GM23338 (cell line): ENCODE measurements at places on chromosomes 2 and 18. TPM values are rescaled to one million over a fixed set of nuclear protein-coding genes. Genes with fewer than 3 reads are reported as not detected.

GRCh38 chr2:236568068-236568921 is 1.3 kb upstream of the ACKR3 start:
- peak; percentile 51 for DNase-seq
- H3K36me3 ChIP-seq = no peaks in the 10 kb centered on the region
- peak overlapping the region; percentile 69 for H3K4me3 ChIP-seq
- peaks cover 43% of the 10 kb centered on the region for H3K4me1 ChIP-seq

DNA sequence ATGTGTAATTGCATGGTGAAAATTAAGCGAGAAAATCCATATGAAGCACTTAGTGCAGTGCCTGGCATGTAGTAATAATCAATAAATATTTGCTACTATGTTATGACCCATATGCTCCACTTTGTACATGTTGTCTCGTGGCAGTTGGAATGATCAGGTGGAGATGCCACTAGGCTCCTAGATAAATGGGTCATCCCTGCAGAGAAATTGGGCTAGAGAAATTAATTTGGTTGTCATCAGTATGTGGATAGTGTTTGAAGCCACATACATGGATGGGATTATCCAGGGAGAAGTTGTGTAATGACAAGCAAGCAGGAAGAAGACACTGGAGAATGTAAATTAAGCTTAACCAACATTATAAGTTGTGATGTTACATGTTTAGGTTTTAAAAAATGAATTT is 33.0 kb downstream of the ACYP2 start:
- no peak for DNase-seq
- no peaks in the 10 kb centered on the region for H3K27me3 ChIP-seq
- H3K27ac ChIP-seq = no peak overlapping the region

- H3K36me3 ChIP-seq = no peaks in the 10 kb centered on the region
- H3K4me1 ChIP-seq = no peaks in the 10 kb centered on the region
- H3K27ac ChIP-seq = no peak overlapping the region
- no peak for DNase-seq
- no peak overlapping the region for H3K4me3 ChIP-seq
These were observed 147.6 kb downstream of the CLIP4 start for GRCh38 chr2:29262681-29263260.

DNA sequence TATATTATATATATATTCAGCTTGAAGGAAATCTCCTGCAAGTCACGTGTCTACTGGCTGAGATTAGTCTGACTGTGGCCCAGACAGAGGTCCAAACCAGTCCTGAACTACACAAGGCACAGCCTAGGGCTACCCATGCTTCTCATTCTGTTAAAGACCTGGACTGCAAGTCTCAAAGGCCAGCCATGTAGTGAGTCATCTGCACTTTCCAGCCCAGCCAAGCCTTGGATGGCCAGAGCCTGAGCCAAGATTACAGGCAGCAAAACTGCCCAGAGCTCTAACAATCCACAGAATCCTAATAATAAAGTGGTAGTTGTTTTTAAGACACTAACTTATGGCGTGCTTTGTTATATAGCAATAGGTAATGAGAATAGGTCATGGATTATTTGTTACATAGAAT is 259.6 kb downstream of the SS18 start:
- no peak for DNase-seq
- H3K4me3 ChIP-seq = no peak overlapping the region
- H3K36me3 ChIP-seq = no peaks in the 10 kb centered on the region
- H3K27ac ChIP-seq = no peak overlapping the region
- H3K4me1 ChIP-seq = no peaks in the 10 kb centered on the region; the same call in 1 of the 2 replicates
- H3K27me3 ChIP-seq = no peaks in the 10 kb centered on the region

- DNase-seq = no peak
- H3K36me3 ChIP-seq = peaks cover 5% of the 10 kb centered on the region; the same call in 1 of the 2 replicates
- no peak overlapping the region for H3K4me3 ChIP-seq
- no peaks in the 10 kb centered on the region for H3K4me1 ChIP-seq
- H3K27me3 ChIP-seq = no peaks in the 10 kb centered on the region
These were observed 27.3 kb upstream of the METAP1D start for GRCh38 chr2:171972329-171972982.

DNA sequence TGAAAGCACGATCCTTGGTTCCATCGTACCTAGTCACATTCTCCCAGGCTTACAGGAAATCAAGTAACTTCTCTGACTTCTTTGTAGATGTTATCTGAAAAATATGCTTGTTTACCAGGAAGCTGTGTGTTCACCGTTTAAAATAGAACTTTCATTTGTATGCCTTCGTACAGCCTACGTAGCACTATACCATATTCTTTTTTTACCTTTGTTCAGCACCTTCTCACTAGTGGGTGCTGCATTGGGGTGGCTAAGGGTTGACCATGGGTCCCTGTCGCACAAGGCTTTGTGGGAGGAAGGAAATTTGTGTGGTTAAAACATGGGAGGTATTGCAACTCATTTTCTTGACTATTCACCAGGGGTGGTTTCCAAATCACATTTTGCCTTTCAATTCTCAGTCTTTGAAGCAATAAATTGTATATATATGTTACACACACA is 16.6 kb downstream of the MALT1 start:
- H3K4me3 ChIP-seq = no peak overlapping the region
- no peak overlapping the region for H3K27ac ChIP-seq
- no peaks in the 10 kb centered on the region for H3K4me1 ChIP-seq
- H3K36me3 ChIP-seq = no peaks in the 10 kb centered on the region
- no peaks in the 10 kb centered on the region for H3K27me3 ChIP-seq

DNA sequence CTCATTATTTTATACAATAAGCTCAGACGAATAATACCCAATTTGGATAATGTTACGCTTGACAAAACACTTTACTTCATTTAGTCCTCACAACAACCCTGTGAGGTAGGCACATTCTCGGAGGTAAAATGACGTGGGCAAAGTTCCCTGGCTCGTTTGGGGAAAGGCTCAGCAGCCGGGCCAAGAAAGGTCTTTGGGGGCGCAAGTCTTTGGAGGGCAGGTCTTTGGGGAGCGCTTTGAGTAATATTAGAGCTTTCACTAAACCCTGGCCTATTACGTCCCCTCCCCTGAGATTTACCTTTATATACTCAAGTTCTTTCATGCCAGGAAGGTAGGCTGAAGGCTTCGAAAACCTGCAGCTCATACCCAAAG is 427 bp downstream of the RBKS start:
- peaks cover 5% of the 10 kb centered on the region; the same call in 1 of the 2 replicates for H3K4me1 ChIP-seq
- peak; percentile 55 for DNase-seq
- H3K27me3 ChIP-seq = no peaks in the 10 kb centered on the region
- H3K27ac ChIP-seq = no peak overlapping the region

DNA sequence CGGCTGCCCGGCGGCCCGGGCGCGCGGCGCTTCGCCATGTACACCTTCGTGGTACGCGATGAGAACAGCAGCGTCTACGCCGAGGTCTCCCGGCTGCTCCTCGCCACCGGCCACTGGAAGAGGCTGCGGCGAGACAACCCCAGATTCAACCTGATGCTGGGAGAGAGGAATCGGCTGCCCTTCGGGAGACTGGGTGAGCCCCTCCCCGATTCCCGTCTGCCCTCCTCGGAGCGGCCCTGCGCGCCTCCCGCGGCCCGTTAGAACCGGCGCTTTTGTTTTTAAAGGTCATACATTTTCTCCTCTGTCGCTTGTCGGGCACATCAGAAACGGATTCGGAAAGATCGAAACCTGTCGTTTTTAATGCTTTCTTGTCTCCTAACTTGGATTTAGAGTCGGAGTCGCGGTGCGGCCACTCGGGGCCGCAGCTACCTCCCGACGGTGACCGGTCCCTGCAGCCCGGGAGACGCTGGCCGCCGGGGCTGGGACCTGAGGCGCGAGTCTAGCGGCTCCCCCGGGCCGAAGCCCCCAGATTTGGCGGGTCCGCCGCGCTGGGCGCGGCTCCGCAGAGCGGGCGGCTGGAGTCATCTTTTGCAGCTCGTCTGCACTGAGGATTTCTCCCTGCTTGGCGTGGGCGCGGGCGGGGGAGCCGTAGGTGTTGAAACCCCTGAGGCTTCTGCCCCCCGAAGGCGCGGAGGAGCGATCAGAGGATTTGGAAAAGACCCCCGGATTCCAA is 519 bp downstream of the TTL start:
- H3K27me3 ChIP-seq = peaks cover 26% of the 10 kb centered on the region
- H3K36me3 ChIP-seq = no peaks in the 10 kb centered on the region
- DNase-seq = peak; percentile 46
- H3K4me3 ChIP-seq = peak overlapping the region; percentile 96

GRCh38 chr2:156505696-156506095 is 69.5 kb downstream of the GPD2 start:
- H3K27me3 ChIP-seq = no peaks in the 10 kb centered on the region
- H3K36me3 ChIP-seq = no peaks in the 10 kb centered on the region
- no peak overlapping the region for H3K27ac ChIP-seq

- H3K36me3 ChIP-seq = no peaks in the 10 kb centered on the region
- H3K27me3 ChIP-seq = no peaks in the 10 kb centered on the region
- no peak overlapping the region for H3K27ac ChIP-seq
These were observed 96.6 kb downstream of the RHBDD1 start for GRCh38 chr2:226932443-226932842.

DNA sequence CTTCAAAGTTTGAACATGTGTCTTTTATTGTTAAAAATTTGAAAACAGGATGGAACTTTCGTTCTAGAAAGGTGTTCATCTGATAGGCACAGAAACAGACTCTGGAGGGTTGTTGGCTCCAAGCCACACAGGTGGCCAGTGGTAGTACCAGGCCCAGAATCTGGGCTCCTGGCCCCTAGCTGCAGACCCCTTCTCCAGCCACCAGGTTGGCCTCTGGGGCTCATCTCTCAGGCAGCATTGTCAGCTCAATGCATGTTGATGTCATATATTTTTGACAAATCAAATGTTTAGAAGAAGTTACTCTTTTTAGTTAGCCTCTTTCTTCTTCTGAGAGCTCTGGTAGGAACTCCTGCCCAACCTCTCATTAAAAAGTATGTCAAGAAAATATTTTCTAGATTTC is 34.5 kb upstream of the CHRNA1 start:
- no peaks in the 10 kb centered on the region for H3K27me3 ChIP-seq
- H3K27ac ChIP-seq = no peak overlapping the region
- peak; percentile 36 for DNase-seq
- H3K4me3 ChIP-seq = no peak overlapping the region

GRCh38 chr2:222892321-222892720 is 31.5 kb downstream of the ACSL3 start:
- no peak overlapping the region for H3K27ac ChIP-seq
- no peak overlapping the region for H3K4me3 ChIP-seq
- no peaks in the 10 kb centered on the region for H3K27me3 ChIP-seq

- no peaks in the 10 kb centered on the region for H3K27me3 ChIP-seq
- no peaks in the 10 kb centered on the region for H3K4me1 ChIP-seq
- peaks cover 15% of the 10 kb centered on the region for H3K36me3 ChIP-seq
- no peak overlapping the region for H3K4me3 ChIP-seq
- no peak overlapping the region for H3K27ac ChIP-seq
These were observed 90.5 kb upstream of the SPTBN1 start for GRCh38 chr2:54365661-54366060.

- H3K27me3 ChIP-seq = no peaks in the 10 kb centered on the region
- 0 out of 2 replicates have a peak, but pooled peaks cover 3% of the 10 kb centered on the region for H3K4me1 ChIP-seq
- no peak overlapping the region for H3K27ac ChIP-seq
- no peaks in the 10 kb centered on the region; the same call in 1 of the 2 replicates for H3K36me3 ChIP-seq
- peak overlapping the region; percentile 93 for H3K4me3 ChIP-seq
- DNase-seq = peak; percentile 4
These were observed 845 bp downstream of the CFAP210 start for GRCh38 chr2:169693360-169693759.

DNA sequence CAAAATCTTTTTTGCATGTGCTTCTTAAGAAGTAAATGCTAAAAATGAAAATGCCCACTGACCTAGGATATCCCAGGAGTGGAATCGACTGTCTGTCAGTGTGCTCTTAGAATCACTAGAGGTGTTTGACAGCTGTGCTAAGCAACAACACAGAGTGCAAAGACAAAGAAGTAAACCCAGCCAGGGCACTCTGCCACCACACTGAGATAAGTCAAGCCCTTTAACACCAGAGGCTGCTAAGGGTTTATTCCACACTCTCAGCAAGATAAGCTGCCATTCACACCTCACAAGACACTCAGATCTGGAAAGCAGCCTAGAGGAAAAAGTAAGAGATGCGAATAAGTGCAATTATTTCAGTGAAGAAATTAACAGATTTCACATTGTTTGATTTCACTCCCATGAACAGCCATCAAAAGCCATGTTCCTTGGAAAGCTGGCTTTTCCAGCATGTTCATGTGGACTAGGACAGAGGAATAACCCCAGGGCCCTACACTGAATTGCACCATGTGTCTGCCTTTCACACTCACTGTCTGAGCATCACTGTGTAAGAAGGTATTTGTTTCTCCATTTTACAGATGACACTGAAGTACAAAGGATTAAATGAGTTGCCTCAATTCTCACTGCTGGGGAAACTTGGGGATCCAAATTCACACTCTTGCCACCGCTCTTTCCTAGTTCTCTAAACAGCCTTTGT is 6.0 kb upstream of the BMP10 start:
- no peaks in the 10 kb centered on the region for H3K27me3 ChIP-seq
- no peak for DNase-seq
- no peak overlapping the region for H3K27ac ChIP-seq
- H3K4me3 ChIP-seq = no peak overlapping the region
- no peaks in the 10 kb centered on the region for H3K4me1 ChIP-seq
- no peaks in the 10 kb centered on the region for H3K36me3 ChIP-seq

GRCh38 chr18:48106976-48107781 is 176.7 kb upstream of the SMAD2 start:
- no peaks in the 10 kb centered on the region for H3K36me3 ChIP-seq

Gene DRC1
- total RNA-seq = not detected in 2 replicates

Gene MC5R
- total RNA-seq = 0.54 TPM in 1 of 2 replicates, not detected in the other

Gene REG1B
- total RNA-seq = not detected in 2 replicates

Gene LINC00305
- not detected in 2 replicates for total RNA-seq

Gene ACADL
- 0.39 TPM in 1 of 2 replicates, not detected in the other for total RNA-seq

Gene UPP2
- total RNA-seq = not detected in 2 replicates

Gene RUFY4
- 0.04 TPM in 1 of 2 replicates, not detected in the other for total RNA-seq

Gene REEP1
- total RNA-seq = 1.6 and 4.5 TPM in 2 replicates

Gene HOXD8
- not detected in 2 replicates for total RNA-seq

Gene DSEL
- 20.8 and 24.1 TPM in 2 replicates for total RNA-seq

Gene IMPA2
- total RNA-seq = 91.8 and 122 TPM in 2 replicates

Gene AOX1
- total RNA-seq = 3.1 and 5.0 TPM in 2 replicates

Gene C2orf66
- total RNA-seq = not detected in 2 replicates
